ENCODE measurements at places on chromosomes 6 and 20.

DNA sequence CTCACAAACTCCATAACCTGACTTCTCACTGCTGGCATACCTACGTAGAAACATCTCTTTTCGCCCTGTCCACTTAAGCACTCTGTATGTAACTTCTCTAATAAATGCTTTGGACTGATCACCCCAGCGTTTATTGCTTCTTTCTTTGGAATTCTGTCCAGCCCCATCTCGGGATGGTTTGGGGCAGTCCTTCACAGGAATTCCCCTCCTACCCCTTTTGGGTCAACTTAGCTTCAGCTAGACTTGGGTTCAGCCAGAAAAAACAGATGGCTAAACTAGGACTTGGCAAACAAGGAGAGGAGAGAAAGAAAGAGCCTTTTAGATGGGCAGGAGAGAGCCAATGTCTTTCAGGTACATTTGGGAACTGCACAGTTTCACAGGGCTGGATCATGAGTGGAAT is 3.9 kb upstream of the LTV1 start:
- no peak for DNase-seq

GRCh38 chr6:30169658-30170614 is 6.6 kb downstream of the TRIM15 start:
- peak; percentile 62 for DNase-seq

- DNase-seq, result peak; percentile 6
Observed at GRCh38 chr20:2558581-2559278, 22.4 kb downstream of the TMC2 start.

- DNase-seq, result no peak
Observed at GRCh38 chr6:163748886-163749285, 334.4 kb downstream of the QKI start.

GRCh38 chr6:15368186-15368585 is 122.3 kb downstream of the JARID2 start:
- no peak for DNase-seq

DNA sequence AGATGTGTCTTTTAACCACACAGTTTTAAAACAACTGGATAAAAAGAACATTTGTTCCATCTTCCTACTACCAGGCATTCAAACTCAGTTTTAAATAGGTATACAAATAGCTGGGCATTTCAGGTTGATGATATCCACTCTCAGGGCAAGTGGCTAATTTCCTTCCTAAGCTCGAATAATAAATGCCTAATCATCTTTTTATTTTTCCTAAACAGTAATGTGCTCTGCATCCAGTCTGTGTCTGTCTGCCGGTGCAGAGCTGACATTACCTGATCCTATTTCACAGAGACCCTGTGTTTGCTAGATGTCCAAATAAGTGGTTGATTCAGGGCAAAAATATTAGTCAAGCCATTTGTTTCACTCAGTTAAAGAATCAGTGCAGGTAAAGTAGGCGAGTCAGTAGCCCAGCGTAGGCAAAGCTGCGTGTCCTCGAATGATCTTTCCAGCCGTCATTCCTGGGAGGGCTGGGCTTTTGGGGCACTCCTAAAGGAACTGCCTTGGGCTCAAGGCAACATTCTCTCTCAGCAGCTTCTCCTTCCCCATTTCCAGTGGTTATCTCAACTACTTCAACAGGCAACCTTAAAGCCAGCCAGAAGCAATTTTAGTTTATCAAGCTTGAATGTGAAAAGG is 74.2 kb upstream of the BMP2 start:
- DNase-seq, result no peak
